ENCODE measurements at places on chromosomes 7 and 10. TPM values are rescaled to one million over a fixed set of nuclear protein-coding genes. Genes with fewer than 3 reads are reported as not detected.

DNA sequence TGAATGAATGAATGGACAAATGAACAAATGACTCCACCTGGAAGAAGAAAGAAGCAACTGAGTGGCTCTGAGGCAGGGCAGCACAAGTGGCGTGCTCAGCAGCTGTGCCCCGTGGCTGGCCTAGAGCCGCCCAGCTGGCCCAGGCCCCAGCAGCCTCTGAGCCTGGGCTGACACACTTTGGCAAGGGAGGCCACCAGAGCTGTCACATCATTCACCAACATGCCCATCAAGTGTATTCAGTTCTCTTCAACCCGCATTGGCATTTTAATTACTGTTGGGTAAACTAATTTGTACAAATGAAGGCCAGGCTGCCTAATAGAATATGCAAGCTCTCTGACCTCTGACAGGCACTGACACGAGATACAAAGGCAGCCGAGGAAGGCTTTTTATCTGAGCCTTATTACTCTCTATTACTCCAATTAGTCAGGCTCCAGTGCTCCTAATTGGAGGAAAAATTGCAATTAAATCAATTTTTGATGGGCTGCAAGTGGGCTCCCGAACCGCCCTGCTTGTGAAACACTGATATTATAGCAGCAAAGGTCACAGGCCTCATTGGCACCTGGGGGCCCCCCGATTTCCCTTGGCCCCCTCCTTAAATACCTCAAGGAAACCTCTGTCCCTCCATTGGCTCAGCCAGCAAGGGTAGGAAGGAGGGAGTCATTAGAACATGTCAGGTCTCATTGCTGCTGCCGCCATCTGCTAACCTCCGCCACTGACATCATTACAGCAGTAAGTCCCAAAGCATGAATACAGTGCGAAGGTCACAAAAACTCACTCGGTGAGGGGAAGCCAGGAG lies 41.9 kb downstream of the DPCD start:
- no peak overlapping the region for H3K27ac ChIP-seq
- DNase-seq = no peak
- no peak overlapping the region for H3K4me3 ChIP-seq
- no peaks in the 10 kb centered on the region for H3K27me3 ChIP-seq
- peaks cover 3% of the 10 kb centered on the region for H3K36me3 ChIP-seq

DNA sequence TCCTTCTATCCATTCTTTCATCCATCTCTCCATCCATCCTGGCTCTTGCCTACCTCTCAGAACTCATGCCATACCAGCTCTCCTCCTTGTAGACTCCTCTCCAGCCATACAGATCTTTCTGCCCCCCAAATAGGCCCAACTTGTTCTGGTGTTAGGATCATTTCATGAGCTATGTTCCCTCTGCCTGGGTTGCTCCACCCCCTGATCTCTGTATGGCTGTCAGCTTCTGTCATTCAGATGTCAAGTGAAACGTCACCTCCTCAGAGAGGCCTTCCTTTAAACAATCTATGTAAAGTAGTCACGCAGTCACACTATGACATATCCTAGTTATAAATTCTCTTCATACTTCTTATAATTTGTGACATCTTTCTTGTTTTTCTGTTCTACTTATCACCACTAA lies 42.3 kb upstream of the PNLIPRP3 start:
- H3K27ac ChIP-seq = no peak overlapping the region
- H3K4me1 ChIP-seq = no peaks in the 10 kb centered on the region

- no peaks in the 10 kb centered on the region for H3K27me3 ChIP-seq
- peaks cover 67% of the 10 kb centered on the region for H3K4me1 ChIP-seq
- DNase-seq = no peak
Measured at GRCh38 chr7:101991860-101992259, 174.4 kb downstream of the CUX1 start.

The DLX5 gene
- total RNA-seq = not detected

DNA sequence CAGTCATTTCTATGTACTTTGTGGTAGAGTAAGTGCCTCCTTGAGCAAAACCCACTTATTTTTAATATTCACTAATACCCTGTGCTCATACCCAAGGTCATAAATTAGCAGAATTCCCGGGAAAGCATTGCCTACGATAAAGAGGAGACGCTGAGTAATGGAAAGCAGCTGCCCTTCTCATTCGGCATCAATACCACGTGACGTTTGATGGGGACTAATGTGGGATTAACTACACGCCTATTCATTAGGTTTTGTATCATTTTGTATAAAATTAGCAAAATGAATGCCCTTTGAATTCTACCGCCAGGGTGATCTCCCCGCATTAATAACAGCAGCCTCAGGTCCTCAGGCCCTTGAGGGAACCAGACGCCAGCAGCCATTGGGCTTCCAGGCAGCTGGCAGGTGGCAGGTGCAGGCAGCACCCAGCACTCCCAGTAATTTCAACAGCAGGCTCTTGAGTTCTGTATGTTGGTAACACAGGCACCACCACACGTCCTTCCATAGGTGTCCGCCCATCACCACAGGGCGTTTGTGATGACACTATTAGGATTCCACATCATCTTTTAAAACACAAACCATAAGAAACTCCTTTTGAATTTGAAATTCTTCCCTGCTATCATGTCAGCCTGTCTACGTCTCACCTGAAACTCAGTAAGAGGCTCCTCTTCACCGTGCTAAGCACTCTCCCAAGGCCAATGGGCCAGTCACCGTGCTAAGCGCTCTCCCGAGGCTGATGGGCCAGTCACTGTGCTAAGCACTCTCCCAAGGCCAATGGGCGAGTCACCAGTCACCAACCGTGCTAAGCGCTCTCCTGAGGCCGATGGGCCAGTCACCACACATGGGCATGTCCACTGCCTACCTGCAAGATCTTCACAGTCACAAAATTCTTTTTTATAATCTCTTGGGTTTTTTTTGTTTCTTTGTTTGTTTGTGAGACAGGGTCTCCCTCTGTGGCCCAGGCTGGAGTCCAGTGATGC lies 509.4 kb downstream of the PTPRN2 start:
- H3K36me3 ChIP-seq = no peaks in the 10 kb centered on the region
- no peak for DNase-seq
- no peak overlapping the region for H3K27ac ChIP-seq
- H3K27me3 ChIP-seq = no peaks in the 10 kb centered on the region
- no peaks in the 10 kb centered on the region for H3K4me1 ChIP-seq

The TRIL gene
- total RNA-seq = not detected

The BLNK gene
- 107 TPM for total RNA-seq

DNA sequence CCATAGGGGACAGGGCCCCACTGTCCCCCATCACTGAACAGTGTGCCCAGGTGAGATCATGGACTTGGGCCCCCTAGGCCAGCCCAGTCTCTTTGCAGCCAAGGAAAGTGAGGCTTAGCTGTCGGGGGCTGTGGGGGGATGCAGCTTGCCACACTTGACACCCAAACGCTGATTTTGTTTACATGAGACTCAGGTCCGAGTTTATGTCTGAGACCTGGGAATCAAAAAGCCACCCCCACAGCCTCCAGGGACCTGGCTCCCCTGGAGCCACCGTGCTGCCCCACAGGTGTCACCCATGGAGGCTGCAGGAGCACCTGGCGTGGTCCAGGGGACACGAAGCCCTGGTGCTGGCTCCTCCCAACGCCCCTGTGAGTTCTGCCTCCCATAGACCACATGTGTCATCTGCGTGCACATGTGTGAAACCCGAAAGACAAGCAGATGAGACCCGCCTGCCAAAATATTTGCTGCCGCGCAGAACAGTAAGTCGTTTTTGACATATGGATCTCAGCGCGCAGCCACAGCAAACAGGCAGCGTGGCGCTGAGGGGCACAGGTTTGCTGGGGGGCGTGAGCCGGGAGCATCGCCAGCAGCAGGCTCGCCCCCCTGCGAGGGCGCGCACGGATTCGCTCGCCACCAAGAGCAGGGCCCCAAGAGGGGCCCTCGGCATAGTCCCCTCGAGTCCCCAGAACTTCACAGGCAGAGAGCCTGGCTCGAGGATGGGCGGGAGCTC lies 112.3 kb downstream of the LHPP start:
- DNase-seq = no peak
- no peak overlapping the region for H3K4me3 ChIP-seq
- no peak overlapping the region for H3K27ac ChIP-seq
- no peaks in the 10 kb centered on the region for H3K36me3 ChIP-seq
- no peaks in the 10 kb centered on the region for H3K4me1 ChIP-seq

GRCh38 chr10:69508738-69509340 lies 57.6 kb downstream of the TSPAN15 start:
- no peak overlapping the region for H3K27ac ChIP-seq
- H3K27me3 ChIP-seq = no peaks in the 10 kb centered on the region
- H3K4me1 ChIP-seq = no peaks in the 10 kb centered on the region
- DNase-seq = no peak
- H3K4me3 ChIP-seq = no peak overlapping the region
- H3K36me3 ChIP-seq = no peaks in the 10 kb centered on the region

The BLVRA gene
- 66.9 TPM for total RNA-seq

GRCh38 chr7:141702047-141702567 lies at the start of gene DENND11:
DENND11 (minus strand) TSS chr7:141702166; CDS start chr7:141702153, 13 bp downstream.
- peak within 1 kb of the TSS; percentile 49 for H3K27ac ChIP-seq
- DNase-seq = no peak
- H3K27me3 ChIP-seq = peaks cover 2% of the 10 kb centered on the region
- peak within 1 kb of the TSS; percentile 97 for H3K4me3 ChIP-seq
- H3K36me3 ChIP-seq = no peaks in the 10 kb centered on the region
- peaks cover 4% of the 10 kb centered on the region for H3K4me1 ChIP-seq

GRCh38 chr10:5569568-5569967 lies 44.8 kb downstream of the CALML3 start:
- DNase-seq = no peak
- H3K27ac ChIP-seq = no peak overlapping the region
- no peaks in the 10 kb centered on the region for H3K36me3 ChIP-seq
- H3K4me1 ChIP-seq = no peaks in the 10 kb centered on the region
- peaks cover 4% of the 10 kb centered on the region for H3K27me3 ChIP-seq

DNA sequence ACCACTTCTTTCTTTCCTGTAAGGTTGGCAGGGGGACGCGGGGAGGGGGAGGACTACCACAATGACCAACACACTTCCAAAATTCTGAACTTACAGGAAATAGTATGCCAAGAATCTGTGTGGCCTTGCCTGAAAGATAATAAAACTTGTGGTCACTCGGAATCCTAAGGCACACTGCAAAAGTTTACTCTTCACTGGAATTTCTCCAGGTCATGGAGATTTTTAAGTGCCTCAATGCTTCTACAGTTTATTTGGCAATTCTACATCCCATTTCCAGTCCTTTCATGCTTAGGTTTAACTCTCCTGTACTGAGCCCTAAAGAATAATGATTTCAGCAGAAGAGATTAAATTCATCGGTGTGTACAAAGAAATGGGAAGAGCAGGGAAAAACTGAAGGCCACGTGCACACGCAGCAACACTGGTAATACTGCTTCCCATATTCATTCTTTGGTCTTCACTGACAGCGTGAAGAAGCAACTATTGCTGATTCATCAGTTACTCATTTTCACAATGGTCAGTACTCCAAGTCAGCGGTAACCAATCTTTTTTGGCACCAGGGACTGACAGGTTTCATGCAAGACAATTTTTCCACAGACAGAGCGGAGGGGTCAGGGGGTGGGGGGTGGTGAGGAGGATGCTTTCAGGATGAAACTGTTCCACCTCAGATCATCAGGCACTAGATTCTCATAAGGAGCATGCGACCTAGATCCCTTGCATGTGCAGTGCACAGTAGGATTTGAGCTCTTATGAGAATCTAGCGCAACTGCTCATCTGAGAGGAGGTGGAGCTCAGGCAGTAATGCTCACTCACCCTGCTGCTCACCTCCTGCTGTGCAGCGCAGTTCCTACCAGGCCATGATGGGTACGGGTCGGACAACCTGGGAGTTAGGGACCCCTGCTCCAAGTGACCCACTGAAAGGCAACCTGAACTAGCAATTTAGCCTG lies 9.8 kb downstream of the LARP4B start:
- no peaks in the 10 kb centered on the region for H3K4me1 ChIP-seq
- H3K36me3 ChIP-seq = peaks cover 7% of the 10 kb centered on the region
- no peak overlapping the region for H3K27ac ChIP-seq

- no peak overlapping the region for H3K27ac ChIP-seq
- H3K4me3 ChIP-seq = no peak overlapping the region
- no peak for DNase-seq
- H3K36me3 ChIP-seq = no peaks in the 10 kb centered on the region
- no peaks in the 10 kb centered on the region for H3K4me1 ChIP-seq
Measured at GRCh38 chr7:142898377-142899170, 13.0 kb upstream of the TRPV6 start.

DNA sequence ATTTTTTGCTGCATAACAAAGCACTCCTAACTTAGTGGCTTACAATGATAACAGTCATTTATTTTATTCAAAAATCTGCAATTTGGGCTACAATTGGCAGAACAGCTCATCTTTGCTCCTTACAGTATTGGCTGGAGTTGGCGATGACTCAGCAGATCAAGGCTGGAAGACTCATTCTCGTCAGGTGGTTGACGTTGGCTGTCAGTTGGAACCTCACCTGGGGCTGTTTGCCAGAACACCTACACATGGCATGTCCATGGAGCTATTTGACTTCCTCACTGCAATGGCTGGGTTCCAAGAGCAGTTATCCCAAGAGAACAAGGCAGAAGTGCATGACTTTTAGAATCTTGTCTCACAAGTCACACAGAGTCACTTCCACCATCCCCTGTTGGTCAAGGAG lies 75.1 kb downstream of the NOD1 start:
- H3K27ac ChIP-seq = no peak overlapping the region
- no peaks in the 10 kb centered on the region for H3K4me1 ChIP-seq
- no peaks in the 10 kb centered on the region for H3K27me3 ChIP-seq
- no peaks in the 10 kb centered on the region for H3K36me3 ChIP-seq
- no peak overlapping the region for H3K4me3 ChIP-seq
- no peak for DNase-seq

- H3K36me3 ChIP-seq = no peaks in the 10 kb centered on the region
- no peaks in the 10 kb centered on the region for H3K27me3 ChIP-seq
- no peak for DNase-seq
- H3K27ac ChIP-seq = no peak overlapping the region
- no peak overlapping the region for H3K4me3 ChIP-seq
Measured at GRCh38 chr10:19947656-19948055, 131.4 kb downstream of the PLXDC2 start.

- H3K4me3 ChIP-seq = no peak overlapping the region
- no peaks in the 10 kb centered on the region for H3K27me3 ChIP-seq
- no peak overlapping the region for H3K27ac ChIP-seq
- no peaks in the 10 kb centered on the region for H3K36me3 ChIP-seq
- H3K4me1 ChIP-seq = no peaks in the 10 kb centered on the region
Measured at GRCh38 chr7:11193888-11194287, 220.2 kb downstream of the PHF14 start.

The NAT16 gene
- not detected for total RNA-seq

- no peak overlapping the region for H3K27ac ChIP-seq
- no peaks in the 10 kb centered on the region for H3K36me3 ChIP-seq
- no peak overlapping the region for H3K4me3 ChIP-seq
- H3K4me1 ChIP-seq = no peaks in the 10 kb centered on the region
Measured at GRCh38 chr10:91313796-91314485, 93.5 kb downstream of the PCGF5 start.

The CALHM3 gene
- total RNA-seq = 0.16 TPM

The MRC1 gene
- 0.19 TPM for total RNA-seq

GRCh38 chr10:64041185-64041988 lies 520.2 kb downstream of the REEP3 start:
- no peaks in the 10 kb centered on the region for H3K27me3 ChIP-seq
- H3K36me3 ChIP-seq = no peaks in the 10 kb centered on the region
- no peak overlapping the region for H3K27ac ChIP-seq
- peak; percentile 51 for DNase-seq
- peak overlapping the region; percentile 17 for H3K4me3 ChIP-seq

- no peaks in the 10 kb centered on the region for H3K36me3 ChIP-seq
- H3K27me3 ChIP-seq = no peaks in the 10 kb centered on the region
- H3K4me3 ChIP-seq = no peak overlapping the region
- no peaks in the 10 kb centered on the region for H3K4me1 ChIP-seq
- no peak for DNase-seq
Measured at GRCh38 chr10:51203359-51203758, 129.1 kb downstream of the PRKG1 start.

GRCh38 chr10:48940958-48941357 lies 1.3 kb upstream of the LRRC18 start:
- H3K27me3 ChIP-seq = no peaks in the 10 kb centered on the region
- H3K27ac ChIP-seq = no peak overlapping the region
- no peak overlapping the region for H3K4me3 ChIP-seq
- DNase-seq = no peak
- peaks cover 9% of the 10 kb centered on the region for H3K36me3 ChIP-seq

All from GM12878 (cell line).